ENCODE measurements at places on chromosomes 3 and 15. TPM values are rescaled to one million over a fixed set of nuclear protein-coding genes. Genes with fewer than 3 reads are reported as not detected.

The ACSBG1 gene
- total RNA-seq, result 0.21 TPM

GRCh38 chr3:17014284-17014683, 129.5 kb downstream of the PLCL2 start:
- DNase-seq, result no peak

The IL1RAP gene
- total RNA-seq, result 24.5 TPM

The CAND2 gene
- 24.5 TPM for total RNA-seq

- DNase-seq, result no peak
Measured at GRCh38 chr15:55357774-55358173, 38.8 kb downstream of the PIGB start.

DNA sequence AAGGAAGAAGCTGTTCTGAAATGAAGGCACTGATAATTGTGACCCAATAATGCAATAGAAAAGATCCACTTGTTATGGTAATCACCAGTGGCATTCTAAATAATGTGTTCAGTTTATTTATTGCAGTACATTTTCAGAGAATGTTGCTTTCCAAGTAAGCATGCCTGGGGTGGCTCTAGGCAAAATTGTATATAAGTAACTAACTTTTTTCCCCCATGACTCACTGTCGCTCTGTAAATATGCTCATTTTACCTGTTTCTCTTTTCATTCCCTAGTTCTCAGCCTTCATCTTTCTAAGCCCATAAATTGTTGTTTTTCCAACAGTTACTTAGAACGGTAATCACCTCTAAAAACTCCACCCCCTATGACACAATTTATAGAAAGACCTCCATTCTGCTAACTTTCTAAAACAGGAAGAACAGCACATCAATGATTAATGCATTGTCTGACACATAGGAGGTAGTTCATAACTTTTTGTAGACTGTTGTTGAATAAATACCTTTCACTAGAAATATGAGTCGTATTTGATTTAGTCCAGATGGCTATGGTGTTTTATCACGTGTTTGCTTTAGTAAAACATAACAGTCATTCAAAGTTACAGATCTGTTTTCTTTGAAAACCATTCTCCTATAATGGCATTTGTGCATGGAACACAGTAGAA, 143.1 kb downstream of the LSAMP start:
- DNase-seq, result no peak

DNA sequence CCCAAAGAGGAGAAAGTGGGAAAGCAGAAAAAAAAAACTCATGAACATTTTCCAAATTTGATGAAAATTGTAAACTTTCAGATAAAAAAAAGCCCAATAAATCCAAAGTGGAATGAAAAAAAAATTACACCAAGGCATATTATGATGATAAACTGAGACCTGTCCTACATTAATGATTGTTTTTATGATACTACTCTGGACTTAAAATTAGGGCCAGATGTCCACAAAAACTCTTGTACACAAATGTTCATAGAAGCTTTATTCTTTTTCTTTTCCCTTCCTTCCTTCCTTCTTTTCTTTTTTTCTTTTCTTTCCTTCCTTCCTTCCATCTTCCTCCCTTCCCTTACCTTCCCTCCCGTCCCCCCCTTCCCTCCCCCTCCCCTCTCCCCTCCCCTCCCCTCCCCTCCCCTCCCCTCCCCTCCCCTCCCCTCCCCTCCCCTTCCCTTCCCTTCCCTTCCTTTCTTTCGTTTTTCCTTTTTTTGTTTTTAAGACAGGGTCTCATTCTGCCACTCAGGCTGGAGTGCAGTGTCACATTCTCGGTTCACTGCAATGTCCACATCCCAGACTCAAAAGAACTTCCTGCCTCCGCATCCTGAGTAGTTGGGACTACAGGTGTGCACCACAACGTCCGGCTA, 243.9 kb downstream of the MEIS2 start:
- no peak for DNase-seq

Measured in tibial nerve (tissue), 4 donors.